Bronchial epithelial cell (primary cell): ENCODE measurements at places on chromosomes 5 and 9.

GRCh38 chr5:101860145-101860544 lies 435.9 kb downstream of the SLCO4C1 start:
- no peak for DNase-seq

- DNase-seq = no peak
These were observed 357.8 kb upstream of the CCNG1 start for GRCh38 chr5:163079618-163080017.

DNA sequence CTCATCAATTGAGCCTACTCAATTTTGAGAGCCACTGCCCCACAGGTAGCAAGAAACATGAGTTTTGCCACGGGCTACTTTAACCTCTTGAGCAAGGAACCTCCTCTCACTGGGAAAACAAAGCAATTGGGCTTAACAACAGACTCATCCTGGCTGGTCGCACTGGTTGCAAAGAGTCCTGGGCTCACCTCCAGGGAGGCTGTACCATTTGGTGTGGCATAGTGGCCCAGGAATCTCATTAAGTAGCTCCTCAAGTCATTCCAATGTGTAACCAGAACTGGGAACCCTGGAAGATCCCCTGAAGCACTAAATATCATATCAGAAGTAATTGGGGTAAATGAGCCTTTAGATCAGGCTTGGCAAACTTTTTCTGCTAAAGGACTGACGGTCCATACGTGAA lies 78.5 kb downstream of the MYO10 start:
- no peak for DNase-seq

DNA sequence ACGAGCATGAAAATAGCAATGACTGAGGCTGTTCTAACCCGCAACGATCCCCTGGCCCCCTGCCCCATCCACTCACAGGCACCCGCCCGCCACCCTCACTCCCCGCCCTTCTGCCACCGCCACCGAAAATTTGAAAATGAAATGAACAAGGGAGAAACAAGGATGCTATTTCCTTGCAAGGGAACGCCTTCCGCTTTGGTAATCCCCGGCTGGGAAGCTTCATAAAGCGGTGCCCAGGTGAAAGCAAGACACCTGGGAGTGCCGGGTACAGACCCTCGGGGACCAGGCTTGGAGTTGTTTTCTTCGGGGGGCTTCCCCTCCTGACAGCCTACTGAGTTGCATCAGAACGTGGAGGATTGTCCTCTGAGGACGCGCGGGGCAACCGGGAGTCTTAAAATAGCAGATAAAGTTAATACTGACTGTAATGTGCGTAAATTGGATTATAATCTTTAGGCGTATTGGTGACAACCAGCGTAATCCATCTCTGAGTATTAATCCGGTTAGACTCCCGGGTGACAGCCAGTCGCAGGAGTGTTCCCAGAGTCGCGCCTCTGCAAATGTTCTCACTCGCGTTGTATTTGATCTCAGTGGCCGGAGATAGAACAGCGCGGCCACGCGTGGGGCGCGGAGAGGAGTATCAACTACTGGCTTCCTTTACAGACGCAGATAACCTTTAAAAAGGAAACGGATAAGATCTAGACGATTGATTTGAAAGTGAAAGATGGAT lies 885 bp upstream of the MLLT3 start:
- DNase-seq = no peak

GRCh38 chr5:11890777-11891176 lies 13.5 kb downstream of the CTNND2 start:
- DNase-seq = no peak

GRCh38 chr5:172444626-172445365 lies 9.5 kb downstream of the SH3PXD2B start:
- no peak for DNase-seq

DNA sequence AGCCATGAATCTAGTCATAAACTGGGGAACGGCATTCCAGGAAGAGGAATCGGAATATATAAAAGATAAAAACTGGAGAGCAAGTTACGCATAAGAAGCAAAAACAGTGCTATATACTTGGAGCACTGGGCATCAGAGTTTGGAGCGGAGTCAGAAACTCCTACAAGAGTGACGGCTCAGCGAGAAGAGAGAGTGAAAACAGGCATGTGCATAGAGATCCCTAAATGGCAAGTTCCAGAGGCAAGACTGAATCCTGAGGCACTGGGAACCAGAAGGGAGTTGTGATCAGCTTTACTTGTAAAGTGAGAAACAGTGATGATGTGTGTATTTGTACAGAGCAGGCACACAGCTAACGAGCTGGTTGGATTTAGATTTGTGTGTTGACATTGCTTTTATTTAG lies 514.4 kb upstream of the TNC start:
- no peak for DNase-seq

GRCh38 chr5:151150471-151151262 lies 6.9 kb downstream of the ANXA6 start:
- DNase-seq = no peak

DNA sequence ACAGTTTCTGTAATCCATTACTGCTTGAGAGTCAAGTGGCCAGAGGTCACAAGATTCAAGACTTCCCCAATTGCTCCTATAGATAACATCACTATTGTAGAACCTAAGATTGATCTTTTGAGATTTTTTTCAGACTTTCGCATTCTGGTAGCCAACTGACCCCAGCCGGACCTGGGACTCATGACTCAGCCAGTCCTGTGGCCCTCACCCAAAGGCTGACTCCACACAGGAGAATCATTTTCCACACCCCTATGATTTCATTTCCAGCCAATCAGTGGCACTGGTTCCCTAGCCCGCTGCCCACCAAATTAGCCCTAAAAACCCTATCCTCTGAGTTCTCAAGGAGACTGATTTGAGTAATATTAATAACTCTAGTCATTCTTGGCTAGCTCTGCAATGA lies 36.2 kb downstream of the TARS1 start:
- DNase-seq = no peak

GRCh38 chr9:132249123-132249522 lies 87.3 kb downstream of the NTNG2 start:
- no peak for DNase-seq

DNA sequence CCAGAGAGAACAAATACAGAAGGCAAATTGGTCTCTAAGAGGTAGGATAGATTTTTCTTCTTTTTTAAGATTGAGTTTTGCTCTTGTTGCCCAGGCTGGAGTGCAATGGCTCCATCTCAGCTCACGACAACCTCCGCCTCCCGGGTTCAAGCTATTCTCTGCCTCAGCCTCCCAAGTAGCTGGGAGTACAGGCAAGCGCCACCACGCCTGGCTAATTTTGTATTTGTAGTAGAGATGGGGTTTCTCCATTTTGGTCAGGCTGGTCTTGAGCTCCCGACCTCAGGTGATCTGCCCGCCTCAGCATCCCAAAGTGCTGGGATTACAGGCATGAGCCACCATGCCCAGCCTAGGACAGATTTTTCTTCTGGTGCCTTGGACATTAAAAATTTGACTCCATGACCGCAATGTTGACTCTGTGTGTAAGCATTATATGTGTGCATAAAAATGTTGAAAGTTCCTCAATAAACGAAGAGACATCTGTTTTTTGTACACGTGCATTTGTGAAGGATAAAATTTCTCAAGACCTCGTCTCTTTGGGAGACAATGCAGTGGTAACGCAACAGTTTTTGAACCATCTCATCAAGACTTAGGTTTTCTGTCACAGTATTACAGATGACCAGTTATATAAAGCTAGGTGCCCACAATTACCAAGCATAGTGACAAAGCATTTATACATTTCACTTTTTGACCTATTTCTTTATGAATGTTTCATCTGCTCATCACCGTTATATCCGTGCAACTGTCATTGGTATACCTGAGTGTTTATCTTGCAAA lies 17.4 kb downstream of the VCP start:
- DNase-seq = no peak

DNA sequence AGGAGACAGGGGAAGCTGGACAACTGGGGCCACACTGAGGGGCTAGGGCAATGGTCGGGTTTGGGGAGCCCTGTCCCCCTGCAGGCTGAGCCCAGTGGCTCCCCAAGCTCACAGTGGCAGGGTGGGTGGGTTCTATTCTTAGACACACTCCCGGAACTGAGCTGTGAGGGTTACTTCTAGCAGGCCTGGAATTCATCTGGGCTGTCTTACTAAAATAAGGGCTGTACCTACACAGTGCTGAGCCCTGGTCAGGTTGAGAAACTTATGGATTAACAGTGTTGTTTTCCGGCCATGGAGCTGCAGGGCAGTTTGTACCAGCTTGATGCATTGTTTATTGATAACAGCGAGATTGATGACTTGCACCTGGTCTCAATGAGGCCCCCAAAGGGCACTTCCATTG lies 58.8 kb downstream of the C5orf15 start:
- DNase-seq = no peak

DNA sequence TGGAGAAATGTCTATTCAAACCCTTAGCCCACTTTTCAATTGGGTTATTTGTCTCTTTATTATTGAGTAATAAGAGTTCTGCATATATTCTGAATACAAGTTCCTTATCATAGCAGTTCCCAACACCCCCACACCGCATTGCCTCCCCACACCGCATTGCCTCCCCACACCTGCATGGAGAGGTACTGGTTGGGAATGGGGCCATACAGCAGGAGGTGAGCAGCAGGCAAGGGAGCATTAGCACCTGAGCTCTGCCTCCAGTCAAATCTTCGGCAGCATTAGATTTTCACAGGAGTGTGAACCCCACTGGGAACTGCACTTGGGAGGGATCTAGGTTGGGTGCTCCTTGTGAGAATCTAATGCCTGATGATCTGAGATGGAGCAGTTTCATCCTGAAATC lies 10.6 kb upstream of the SAP30L start:
- no peak for DNase-seq

DNA sequence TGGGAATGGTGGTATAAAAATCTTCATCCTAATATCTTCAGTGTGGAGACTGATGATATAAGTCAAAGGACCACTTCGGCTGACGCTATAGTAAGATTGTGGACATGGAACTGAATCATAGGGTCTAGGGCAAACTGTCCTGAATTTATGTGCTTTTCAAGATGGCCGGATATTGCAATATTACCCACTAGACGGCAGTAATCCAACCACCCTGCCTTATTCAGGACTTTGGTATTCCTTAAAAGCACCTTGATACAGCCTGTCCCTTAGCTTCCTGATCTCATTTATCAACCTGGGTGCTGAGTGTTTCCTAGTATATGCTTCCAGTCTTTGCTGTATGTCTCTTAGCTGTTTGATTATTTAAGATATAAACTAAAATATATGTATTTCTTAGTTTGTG lies 71.2 kb upstream of the COX7C start:
- DNase-seq = peak; percentile 5

DNA sequence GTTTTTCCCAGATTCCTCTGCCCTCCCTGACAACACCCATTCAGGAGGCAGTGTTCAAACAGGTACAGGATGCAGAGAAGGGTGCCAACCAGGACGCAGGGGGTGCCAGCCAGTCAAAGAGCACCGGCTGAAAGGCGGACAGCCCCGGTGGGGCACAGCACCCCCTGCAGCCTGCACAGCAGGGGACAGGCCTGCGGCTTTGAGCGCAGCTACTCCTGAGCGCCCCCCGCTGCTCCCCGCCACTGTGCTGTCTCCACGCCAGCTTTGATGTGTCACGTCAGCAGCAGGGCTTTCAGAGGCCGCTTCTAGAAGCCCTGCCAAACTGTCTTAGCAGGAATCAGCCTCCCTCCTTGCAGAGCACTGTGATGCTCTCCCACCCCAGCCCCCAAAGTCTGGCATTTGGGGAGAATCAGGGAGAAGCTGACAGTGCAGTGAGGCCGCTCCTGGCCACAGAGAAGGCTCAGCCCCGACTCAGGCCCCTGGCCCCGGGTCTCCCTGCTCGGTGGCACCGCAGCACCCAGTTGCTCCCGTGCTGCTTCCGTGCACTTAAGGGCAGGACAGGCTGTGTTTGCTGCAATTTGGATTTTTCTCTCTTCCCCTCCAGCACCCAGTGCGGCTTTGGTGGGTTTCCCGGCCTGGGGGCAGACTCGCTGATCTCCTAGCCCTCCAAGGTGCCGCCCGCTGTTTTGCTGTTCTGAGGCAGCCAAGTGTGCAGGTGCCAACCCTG lies 20.3 kb downstream of the AK8 start:
- no peak for DNase-seq

DNA sequence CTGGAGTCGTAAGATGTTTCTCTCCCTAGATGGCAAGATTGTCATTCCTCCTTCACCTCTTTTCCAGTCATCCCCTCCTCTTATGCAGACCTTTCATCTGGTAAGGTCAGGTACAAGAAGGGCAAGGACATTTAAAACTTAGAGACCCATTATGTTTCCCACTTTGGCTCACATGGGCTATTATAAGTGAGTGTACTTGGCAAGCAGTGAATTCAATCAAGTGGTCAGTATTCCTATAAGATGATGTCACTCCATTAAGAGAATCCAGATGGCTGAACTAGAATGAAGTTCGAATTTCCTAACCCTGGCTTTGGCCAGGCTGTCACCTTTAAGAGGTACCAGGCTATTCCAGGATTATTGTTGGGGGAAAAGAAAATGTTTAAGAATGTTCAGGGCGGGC lies 32.2 kb downstream of the ZNF131 start:
- DNase-seq = no peak

GRCh38 chr5:52909192-52909591 lies 80.0 kb upstream of the ITGA2 start:
- DNase-seq = no peak

- no peak for DNase-seq
These were observed 5.2 kb downstream of the SPATA31E1 start for GRCh38 chr9:87887661-87888480.

- peak; percentile 7 for DNase-seq
These were observed 32.7 kb upstream of the SLCO6A1 start for GRCh38 chr5:102531506-102531905.

DNA sequence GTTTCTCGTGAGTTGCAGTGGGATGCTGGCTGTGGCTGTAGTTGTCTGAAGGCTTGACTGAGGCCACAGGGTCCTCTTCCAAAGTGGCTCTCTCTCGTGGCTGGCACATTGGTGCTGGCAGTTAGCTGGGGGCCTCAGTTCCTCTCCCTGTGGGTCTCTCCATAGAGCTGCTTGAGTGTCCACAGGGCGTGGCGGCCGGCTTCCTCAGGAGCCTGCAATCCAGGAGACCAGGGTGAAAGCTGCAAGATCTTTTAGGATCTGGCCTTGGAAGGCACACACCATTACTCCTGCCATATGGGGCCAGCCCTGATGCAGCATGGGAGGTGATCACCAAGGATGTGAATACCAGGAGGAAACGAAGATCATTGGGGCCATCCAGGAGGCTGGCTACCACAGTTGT lies 41.1 kb downstream of the ANKRD33B start:
- no peak for DNase-seq

DNA sequence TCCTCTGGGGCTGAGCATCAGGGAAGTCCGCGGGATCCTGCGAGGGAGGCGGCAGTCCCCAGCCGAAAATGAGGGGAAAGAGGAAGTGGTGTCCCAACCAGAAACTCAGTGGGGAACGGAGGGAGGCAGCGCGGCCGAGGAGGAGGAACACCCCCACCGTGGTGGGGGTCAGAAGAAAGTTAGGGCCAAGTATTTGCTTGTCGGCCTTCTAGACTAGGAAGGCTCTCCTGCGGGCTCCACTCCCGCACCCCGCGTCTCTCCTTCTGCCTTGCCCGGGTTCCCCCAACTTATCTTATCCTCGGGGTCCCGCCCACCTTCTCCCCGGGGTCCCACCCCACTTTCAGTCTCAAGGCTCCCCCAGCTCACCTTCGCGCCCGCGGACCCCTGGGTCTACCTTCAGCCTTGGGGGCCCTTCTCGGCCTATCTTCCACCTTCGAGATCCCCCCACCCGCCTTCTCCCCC lies 557 bp upstream of the PHF2 start:
- DNase-seq = no peak

- DNase-seq = peak; percentile 75
These were observed 33.1 kb downstream of the ATP6V0E1 start for GRCh38 chr5:173016598-173017046.

- DNase-seq = no peak
These were observed 5.9 kb downstream of the LPCAT1 start for GRCh38 chr5:1517838-1518237.
